8988T (cell line): ENCODE measurements at places on chromosomes 16 and 17.

DNA sequence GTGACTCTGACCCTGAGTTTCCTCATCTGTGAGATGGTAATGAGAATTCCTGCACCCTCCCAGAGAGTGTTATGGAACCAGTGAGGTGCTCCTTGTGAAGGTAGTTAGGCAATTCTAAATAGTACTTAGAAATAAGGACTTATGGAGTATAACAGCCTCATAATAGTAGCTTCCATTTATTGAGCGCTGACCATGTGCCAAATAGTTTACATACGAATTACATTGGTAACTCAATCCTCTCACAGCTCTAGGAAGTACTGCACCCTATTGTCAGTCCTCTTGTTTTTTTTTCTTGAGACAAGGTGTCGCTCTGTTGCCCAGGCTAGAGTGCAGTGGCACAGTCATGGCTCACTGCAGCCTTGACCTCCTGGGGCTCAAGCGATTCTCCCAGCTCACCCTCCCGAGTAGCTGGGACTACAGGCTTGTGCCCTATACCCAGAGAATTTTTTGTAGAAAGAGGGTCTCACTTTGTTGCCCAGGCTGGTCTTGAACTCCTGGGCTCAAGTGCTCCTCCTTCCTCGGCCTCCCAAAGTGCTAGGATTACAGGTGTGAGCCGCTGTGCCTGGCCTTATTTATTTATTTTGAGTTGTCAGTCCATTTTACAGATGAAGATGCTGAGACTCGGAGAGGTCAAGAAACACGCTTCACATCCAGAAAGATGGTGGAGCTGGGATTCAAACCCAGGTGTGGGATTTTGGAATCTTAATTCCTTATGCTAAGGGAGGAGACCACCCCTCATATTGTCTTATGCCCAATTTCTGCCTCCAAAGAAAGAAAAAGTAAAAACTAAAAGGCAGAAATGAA lies 2.9 kb downstream of the TNS4 start:
- DNase-seq = no peak

GRCh38 chr17:82608816-82609215 lies 39.4 kb downstream of the WDR45B start:
- no peak for DNase-seq

DNA sequence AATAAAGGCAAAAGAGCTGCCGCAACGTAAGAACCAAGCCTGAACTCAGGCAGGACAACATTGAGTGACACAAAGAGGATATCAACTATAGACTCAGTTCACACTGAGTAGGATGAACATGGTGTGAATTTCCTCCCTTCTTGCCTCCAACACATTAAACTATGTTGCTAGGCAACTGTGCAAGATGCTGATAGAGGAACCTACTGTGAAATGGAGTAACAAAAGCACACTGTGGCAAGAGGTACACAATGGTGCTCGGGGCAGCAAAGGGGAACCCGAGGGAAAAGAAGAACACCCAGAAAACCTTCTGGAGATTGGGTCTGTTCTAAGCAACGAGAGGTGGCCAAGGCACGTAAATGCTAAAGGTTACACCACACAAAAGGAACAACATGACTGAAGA lies 34.1 kb downstream of the GRB2 start:
- DNase-seq = no peak

GRCh38 chr17:66987059-66987616 lies 22.6 kb downstream of the CACNG4 start:
- DNase-seq = no peak

GRCh38 chr17:20051624-20052023 lies 42.5 kb downstream of the SPECC1 start:
- DNase-seq = no peak

DNA sequence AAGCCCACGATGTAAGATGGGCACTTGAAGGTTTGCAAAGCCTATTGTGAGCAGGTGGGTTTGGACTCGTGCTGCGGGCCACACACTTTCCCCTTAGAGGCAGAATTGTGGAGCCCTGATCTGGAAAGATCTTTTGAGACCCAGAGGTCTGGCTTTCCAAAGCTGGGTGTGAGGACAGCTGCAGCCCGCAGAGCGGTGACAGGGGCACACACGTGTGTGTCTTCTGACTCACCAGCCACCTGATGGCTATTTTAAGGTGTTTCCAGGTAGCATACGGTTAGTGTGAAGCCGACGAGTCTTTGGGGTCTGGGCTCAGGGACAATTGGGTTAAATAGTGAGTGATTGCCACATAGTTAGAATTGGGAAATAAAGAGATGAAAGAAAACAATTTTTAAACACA lies 108.9 kb upstream of the GSE1 start:
- DNase-seq = no peak

DNA sequence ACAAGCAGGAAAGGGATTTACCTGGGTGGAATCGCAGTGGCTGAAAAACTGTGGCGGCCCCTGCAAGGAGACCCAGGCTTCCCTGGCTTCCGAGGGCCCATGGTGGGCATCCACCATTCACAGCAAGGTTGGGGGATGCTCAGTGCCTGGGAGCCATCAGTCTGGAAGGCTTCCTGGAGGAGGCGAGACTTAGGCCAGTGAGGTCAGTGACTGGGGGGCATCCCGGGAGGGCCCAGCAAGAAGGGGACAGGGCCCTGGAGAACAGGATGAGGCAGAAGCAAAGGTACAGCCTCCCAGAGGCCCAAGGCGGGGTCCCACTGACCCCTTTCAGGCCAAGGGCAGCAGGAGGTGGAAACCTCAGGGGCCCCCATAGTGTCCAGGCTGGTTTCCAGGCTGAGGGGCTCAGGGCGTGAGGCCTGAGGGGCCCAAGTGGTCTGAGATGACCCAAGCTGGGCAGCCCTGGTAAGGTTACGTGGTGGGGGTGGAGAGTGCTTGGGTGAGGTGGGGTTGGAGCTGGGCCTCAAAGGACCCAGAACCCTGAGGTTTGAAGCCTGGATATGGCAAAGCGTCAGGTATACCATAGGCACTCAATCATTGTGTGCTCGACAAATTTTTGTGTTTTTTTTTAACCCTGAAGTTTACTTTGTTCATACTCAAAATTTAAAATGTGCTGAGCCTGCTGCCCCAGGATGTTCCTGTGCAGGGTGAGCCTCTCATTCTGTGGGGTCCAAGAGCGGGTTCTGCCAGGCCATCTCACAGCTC lies 15.8 kb upstream of the SRRM2 start:
- no peak for DNase-seq
